ENCODE measurements at places on chromosomes 1 and 21.
A peak's percentile ranks its signal among the peaks of the same experiment; 100 is the strongest.

- DNase-seq = no peak
Observed at GRCh38 chr21:46144464-46145070, 10.8 kb downstream of the FTCD start.

GRCh38 chr1:19793360-19794046, 6.2 kb downstream of the TMCO4 start:
- DNase-seq = no peak

GRCh38 chr1:203548892-203549291, 54.9 kb downstream of the OPTC start:
- no peak for DNase-seq

GRCh38 chr21:34603710-34604057, 11.2 kb downstream of the RCAN1 start:
- no peak for DNase-seq

DNA sequence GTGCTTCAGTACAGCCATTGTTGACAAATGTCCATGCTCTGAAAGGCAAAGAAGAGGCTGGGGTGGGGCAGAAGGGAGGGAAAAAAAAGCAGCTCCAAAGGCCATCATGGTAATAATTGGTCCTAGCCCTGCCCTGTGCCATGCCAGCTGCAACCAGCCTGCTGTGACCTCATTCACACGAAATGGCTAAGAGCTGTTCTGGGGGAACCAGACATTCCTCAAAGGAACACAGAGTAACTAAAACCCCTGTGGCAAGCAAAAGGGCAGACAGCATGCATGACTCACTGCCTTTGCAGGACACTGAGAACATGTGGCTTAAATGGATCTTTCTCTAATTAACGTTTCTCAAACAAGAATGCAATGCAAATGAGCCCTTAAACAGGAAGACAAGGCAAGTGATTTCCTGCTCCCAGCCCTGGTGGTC, 42.3 kb downstream of the STYXL2 start:
- DNase-seq = peak; percentile 66

GRCh38 chr1:47030170-47030805, 6.8 kb downstream of the CYP4X1 start:
- peak; percentile 55 for DNase-seq

GRCh38 chr1:231383159-231383860, 38.8 kb downstream of the EGLN1 start:
- DNase-seq = peak; percentile 88

DNA sequence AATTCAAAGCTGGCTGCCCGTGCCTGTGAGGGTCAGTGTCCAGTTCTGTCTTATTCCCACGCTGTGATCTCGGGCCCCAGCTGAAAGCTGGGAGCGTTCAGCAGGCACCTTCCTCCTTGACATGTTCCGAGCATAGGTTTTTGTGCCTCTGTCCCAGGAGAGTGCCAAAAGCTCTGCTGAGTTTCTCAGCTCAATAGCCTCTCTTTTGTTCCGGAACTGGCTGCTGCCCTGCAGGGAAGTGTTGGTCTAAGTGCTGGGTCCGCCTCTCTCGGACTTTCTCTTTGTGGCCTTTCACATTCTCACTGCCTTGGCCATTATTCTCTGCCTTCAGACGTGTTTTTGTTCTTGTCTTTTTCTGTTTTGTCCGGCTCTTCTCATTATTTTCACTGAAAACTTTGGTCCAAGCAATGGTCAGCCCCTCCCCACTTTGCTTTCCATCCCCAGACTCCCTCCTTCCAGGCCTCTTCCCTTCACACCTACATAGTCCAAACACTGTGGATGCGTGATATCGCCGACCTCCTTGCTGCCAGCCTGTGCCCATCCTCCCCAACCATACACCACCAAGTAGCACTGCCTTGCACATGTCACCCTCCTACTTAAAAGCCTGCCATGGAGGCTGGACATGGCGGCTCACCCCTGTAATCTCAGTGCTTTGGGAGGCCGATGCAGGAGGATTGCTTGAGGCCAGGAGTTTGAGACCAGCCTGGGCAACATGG, 233.8 kb downstream of the RHOU start:
- no peak for DNase-seq

DNA sequence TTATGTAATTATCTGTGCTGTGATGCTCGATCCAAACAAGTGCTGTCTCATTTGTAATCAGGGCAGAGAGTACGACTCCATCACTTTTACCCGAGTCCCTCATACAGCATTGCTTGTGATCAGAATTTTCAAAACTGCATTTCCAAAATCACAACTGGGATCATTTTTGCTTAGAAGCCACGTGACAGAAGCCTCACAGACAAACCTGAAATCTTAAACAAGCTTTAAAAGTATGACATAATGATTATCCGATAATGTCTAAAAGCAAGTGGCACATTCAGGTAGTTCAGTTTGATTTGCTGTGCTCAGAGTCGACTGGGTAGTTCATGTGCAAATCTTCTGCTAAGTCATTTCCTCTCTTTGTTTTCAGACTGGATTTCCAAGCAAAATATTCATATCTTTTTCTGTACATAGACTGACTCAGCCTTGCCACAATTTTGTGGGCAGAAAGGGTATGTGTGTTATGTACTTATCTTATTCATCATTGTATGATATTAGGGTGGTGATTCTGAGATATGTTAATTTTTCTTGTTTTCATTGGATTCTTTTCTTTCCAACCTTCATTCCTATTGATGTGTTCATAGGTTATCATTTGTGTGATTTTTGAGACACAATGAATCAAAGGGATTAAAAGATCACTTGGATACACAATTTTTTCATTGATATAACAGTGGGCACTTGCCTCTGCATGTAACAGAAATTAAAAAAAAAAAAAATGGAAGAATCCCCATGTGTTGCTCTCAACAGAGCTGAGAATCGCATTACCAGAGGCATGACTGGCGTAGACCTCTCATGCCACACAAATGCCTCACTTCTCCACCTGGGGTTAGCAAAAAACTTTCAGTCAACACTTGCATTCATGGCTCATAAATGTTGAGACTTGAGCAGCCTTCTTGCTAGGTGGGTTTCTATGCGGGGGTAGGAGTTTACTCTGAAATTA, 355.7 kb downstream of the LTN1 start:
- DNase-seq = peak; percentile 100

DNA sequence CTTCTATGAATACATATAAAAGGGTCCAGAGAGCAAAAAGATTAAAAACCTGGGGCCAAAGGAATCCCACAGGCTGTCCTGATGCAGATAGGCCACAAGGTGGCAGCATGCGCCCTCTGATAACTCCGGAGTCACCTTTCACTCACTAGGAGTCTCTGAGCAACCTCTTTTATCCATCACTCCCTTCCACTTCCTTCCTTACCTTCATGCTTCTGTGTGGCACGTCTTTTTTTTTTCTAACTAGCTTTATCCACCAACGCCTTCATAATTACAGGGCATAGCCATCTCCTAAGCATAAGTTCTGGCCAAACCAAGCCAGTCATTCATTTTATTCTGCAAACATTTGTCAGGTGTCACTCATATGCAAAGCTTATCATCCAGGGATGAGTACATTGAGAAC, 3.9 kb upstream of the PGLYRP4 start:
- DNase-seq = peak; percentile 49

- DNase-seq = peak; percentile 52
Observed at GRCh38 chr1:154755858-154756730, 114.0 kb downstream of the KCNN3 start.

DNA sequence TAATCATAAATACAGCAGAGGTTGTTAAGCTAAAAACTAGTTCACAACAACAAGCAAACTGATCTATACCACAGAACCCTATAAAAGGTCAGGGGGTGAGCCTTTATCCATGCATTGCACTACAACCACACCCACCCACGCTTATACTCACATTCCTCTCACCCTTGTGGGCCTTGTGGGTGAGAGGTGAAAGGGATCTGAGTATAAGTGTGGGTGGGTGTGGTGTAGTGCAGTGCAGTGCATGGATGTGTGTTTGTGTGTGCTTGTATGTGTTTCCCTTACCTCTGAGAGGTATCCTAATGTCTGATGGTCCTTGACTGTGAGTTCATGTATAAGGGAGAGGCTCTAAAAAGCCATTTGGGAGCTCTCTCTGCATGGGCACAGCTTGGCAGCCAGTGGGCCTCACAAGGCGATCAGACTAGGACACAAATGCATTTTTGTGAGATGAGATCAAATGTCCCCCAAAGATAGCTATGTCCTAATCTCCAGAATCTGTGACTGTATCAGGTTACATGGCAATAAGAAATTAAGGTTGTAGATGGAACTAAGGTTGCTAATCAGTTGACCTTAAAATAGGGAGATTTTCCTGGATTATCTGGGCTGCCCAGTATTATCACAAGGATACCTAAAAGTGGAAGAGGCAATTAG, 95.5 kb upstream of the DPT start:
- no peak for DNase-seq

DNA sequence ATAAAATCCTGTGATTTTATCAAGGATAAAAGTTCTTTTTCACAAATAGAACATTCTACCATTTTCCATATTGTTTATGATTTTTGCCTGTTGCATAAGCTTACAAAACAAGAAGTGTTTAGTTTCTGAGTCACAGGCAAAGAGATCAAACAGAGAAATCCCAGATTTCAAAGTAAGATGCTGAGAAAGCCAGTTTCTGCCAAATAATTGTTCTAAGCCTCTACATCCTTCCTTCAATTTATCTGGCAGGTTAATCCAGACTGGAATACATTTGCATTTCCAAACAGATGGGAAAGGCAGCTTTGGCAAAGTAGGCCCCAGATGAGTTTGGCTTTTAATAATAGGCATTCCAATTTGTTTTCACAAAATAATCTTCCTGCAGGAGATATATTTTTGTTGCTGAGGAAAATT, 2.5 kb downstream of the SLC1A7 start:
- DNase-seq = peak; percentile 29

GRCh38 chr1:3675436-3675835, 23.1 kb downstream of the TP73 start:
- DNase-seq = no peak

DNA sequence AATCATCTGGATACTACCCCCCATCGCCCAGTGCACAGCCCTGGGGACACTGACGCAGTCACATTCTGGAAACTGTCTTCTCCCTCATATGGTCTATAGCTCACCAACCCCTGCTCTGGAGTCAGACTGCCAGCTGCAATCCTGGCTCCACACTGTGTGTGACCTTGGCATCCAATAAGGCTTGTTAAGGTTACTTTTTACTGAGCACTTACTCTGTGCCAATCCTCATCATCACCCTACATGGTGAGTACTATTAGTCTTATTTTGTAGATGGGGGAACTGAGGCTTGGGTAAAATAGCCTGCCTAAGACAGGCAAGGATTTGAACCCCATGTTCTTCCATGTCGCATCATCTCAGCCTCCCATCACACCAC, 34.9 kb downstream of the AHDC1 start:
- peak; percentile 30 for DNase-seq

DNA sequence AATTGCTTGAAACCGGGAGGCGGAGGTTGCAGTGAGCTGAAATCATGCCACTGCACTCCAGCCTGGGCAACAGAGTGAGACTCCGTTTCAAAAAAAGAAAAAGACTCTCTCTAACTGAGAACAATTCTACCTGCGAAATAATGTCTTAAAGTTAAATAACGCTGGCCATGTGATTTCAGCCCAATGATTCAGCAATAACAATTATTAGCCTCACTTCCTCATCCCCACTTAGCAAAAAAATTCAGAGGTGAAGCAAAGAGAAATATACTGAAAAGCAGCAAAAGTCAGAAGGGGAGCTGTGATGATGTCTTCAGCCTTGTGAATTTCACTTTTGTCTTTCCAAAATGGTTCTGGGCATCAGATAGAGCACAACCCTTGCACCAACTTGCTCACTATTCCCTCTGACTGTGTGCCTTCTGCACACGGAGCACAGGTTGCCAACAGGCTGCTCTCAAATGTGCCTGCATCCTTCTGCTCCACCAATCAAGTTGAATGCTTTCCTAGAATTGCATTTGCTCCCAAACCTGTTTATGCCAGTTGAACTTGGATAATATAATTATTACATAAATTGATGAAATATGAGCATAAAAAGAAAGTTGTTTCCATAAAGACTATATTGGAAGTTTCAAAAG, 79.8 kb upstream of the IPO9 start:
- DNase-seq = no peak

GRCh38 chr1:181482521-181483284, 614 bp upstream of the CACNA1E start:
- peak; percentile 8 for DNase-seq

GRCh38 chr1:21587602-21587953, 78.4 kb downstream of the ALPL start:
- DNase-seq = no peak

- no peak for DNase-seq
Observed at GRCh38 chr21:14630556-14631069, 84.5 kb upstream of the SAMSN1 start.

DNA sequence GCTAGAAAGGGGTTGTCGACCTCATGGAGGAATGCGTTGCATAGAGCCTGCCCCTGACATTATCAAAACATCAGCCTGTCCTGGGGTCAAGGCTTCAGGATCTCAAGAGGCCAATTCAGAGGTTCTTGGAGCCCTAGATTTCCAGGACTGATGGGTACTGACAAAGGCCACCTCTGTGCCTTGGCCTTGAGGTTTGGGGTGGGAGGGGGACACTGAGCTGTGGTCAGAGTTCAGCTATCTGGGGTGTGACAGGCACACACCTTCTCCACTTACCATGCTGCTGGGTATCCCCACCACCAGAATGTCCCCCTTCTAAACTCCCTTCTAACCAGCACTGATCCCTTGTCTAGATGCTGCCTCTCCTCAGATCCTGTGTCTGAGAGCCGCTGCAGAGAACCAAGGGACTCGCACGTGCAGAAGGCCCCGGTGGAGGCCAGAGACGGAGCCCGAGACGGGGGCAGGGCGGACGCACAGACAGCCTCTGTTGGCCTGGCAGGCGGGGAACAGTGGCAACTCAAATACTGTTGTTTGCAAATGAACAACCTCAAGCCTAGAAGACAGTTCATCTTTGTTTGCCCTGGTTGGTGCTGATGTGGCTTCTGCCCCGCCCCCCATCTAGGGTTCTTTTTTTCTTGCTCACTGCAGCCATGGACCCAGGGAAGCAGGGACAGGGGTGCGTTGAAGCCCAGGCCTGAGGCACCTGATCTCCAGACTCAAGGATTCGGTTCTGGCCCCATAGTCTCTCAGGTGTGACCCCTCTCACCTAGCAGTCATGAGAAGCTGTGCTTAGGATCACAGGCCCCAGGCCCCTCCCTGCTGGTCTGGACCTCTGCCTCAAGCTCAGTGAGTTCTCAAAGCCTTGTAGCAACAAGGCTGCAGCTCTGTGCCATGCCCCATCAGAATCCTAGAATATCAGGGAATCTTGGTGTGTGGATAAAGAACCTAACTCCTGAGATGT, 28.1 kb upstream of the CSF1 start:
- DNase-seq = no peak

DNA sequence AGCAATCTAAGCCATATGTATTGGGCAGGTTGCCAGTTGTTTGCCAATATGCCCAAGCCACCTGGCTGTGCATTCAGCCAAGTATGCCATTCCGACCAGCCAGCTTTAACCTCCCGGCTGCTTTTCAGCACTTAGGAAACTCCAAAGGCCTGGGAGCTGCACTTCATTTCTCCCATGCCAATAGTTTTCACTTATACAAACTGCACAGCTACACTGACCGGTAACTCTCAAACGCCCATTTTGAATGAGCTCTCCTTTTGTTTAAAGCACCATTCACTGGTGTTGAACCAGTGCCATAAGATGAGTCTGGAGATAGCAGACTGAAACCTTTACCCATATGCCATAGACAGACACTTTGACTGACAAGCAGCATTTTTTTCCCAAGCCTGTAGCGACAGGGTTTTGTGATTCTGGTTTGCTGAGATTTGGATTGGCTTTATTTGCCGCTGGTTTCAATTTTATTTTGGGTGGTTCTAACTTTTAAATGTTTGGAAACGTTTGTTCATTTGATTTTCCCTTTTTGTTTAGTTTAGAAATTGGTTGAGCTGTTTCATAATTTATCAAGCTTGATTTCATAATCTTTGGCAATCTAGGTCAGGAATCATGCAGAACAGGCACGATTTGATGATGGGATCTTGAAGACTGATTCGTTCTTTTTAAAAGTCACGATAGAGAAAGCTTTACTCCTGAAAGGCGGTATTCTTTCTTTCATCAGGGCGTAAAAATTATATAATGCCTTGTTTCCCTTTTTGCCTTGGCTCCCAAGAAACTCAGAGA, 144.6 kb downstream of the NFIA start:
- DNase-seq = peak; percentile 39
